ENCODE measurements at places on chromosomes 5 and 9.
A peak's percentile ranks its signal among the peaks of the same experiment; 100 is the strongest.

DNA sequence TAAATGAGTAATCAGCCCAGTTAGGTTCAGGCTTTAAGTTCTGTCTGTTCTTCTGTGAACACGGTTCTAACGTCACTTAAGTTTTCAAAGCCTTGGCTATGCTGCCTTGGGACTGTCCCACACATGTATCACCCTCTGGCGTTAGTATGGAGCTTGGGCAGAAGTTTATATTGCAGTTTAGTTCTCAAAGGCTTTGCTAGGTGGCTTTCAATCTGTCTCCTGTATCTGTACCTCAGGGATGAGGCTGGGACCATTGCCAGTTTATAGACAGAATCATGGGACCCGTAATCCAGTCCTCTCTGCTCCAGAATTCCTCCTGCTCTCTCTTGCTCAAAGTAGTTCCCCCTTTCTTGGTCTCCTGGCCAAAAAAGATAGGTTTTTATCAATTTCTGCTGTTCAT is 12.1 kb downstream of the C9orf40 start:
- DNase-seq: no peak

DNA sequence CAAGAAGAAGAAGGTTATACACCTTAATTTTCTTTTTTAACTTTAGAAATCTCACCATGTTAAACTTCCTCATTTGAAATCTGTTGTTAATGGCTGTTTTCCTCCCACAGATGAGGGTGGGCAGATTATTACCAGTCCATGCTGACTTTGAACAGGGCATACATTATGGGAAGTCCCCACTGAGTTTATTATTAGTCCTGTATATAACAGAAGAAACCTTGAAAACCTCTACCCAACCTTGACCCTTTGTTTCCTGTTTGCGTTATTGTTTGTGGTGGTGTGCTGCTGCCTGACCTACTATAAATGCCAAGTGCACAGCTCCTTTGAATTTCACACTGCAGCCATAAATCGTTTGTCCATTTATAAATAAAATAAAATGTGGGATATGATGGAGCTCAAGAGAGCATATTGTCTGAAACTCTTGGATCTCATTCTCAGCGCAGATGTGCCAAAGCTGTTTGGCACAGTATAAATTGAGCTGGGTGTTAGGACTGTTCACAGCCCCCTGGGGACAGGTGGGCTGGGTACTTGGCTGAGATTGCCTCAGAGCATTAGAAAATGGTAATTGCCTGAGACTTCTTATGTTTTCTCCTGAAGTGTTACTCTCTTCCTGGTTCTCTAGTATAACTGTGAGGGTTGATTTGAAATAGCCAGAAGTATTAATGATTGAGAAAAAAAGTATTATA is 139.6 kb downstream of the SPATA31D1 start:
- no peak for DNase-seq

- no peak for DNase-seq
Observed at GRCh38 chr9:119881898-119882297, 512.7 kb upstream of the BRINP1 start.

DNA sequence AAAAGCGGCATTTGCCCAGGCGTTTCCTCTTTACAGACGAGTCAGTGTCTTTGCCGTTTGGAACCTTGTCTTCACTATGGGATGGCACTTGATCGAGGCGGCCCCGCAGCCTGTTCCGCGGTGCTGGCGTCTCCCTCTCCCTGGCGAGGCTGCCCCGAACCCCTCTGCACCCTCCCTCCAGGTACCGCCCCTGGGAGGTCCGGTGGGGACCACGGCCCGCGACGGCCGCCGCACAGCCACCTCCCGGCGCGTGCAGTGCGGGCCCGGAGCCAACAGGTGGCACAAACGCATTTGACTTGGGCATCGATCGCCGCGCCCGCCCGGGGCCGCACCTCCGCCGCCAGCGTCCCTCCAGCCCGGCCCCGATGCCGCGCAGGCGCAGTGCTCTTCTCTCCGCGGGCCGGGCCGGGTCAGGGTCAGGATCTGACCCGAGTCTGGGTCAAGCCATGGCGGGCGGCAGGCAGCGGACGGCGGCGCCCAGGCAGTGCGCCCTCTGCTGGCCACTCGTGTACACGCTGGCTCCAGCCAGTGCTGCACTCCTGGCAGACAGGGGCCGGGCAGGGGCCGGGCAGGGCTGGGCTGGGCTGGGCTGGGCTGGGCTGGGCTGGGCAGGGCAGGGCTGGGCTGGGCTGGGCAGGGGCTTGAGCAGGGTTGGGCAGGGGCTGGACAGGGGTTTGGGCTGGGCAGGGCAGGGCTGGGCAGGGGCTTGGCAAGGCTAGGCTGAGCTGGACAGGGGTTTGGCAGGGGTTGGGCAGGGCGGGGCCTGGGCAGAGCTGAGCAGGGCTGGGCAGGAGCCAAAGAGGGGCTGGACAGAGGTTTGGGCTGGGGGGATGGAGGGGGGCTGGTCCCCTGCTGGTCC is 155.8 kb upstream of the IRX4 start:
- no peak for DNase-seq

- DNase-seq: no peak
Observed at GRCh38 chr5:162325143-162325727, 257.7 kb downstream of the GABRG2 start.

DNA sequence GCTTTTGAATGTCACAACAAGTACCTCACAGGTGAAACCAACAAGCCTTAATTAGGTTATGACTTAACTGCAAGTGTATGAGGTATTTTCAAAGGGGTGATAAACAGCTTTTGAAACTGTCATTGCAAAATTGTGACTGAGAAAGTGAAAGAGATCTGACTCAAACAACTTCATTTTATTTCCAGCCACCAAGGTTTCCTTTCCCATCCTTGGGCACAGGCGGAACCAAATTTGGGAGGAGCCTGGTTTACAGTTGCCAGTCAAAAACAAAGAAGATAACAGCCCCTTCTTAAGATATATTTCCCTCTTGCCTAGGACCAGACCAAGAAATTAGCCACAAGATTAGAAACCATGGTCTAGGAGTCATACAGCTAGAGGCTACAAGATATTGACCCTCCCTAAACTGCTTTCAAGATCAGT is 417.1 kb downstream of the CSNK1G3 start:
- no peak for DNase-seq

GRCh38 chr5:18992264-18992663 is 995.7 kb downstream of the CDH18 start:
- DNase-seq: no peak

GRCh38 chr5:54646356-54647101 is 129.0 kb downstream of the SNX18 start:
- peak; percentile 86 for DNase-seq

- DNase-seq: no peak
Observed at GRCh38 chr9:93198117-93198837, 14.3 kb downstream of the WNK2 start.

DNA sequence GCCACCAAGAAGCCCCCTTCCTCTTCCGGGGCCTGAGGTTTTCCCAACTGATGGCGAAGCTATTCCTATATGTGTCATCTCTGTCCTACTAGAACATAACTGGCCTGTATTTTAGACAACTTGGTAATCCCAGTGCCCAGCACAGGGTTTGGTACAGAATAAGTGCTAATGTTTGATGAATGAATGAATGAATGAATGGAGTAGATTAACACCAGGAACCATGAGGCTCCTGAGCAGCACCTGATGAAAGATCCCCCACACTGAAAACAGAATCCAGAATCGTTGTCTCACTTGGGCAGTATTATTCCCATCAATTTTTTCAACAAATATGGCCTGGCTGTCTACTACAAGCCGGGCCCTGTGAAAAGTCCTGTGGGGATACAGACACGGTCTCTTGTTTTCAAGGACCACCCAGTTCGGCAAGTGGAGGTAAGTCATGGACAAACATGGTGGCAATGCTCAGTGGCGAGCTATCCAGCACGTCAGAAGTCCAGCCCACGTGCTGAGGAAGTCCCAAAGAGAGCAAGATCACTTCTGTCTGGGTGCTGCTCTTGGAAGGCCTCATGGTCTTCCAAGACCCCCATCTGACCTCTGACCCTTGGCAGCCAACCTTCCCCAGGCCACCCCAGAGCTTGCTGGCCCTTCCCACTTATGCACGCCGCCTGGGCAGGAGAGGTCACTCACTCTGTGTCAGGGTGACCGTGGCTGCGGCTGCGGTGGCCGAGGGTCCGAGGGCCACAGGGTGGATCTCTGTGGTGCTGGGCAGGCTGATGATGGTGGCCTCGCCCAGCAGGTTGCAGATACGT is 1.0 kb downstream of the NAIF1 start:
- no peak for DNase-seq

DNA sequence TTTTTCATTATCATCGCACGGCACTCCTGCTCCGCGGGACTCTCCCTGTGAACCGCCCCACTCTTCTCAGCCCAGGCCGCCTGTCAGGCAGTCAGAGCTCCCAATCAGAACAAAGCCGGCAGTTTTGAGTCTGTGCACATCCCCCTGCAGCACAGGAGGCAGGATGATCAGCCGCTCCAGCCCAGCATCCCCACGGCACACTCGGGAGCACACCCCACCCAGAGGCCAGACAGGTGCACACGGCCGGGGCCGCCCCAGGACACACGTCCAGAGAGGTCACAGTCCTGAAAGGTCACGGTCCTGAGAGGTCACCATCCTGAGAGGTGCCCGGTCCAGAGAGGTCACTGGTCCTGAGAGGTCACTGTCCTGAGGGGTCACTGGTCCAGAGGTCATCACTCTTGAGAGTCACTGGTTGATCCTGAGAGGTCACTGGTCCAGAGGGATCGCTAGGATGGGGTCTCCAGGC is 8.4 kb downstream of the TPPP start:
- no peak for DNase-seq

GRCh38 chr9:79152306-79152705 is 419.5 kb upstream of the TLE4 start:
- no peak for DNase-seq

DNA sequence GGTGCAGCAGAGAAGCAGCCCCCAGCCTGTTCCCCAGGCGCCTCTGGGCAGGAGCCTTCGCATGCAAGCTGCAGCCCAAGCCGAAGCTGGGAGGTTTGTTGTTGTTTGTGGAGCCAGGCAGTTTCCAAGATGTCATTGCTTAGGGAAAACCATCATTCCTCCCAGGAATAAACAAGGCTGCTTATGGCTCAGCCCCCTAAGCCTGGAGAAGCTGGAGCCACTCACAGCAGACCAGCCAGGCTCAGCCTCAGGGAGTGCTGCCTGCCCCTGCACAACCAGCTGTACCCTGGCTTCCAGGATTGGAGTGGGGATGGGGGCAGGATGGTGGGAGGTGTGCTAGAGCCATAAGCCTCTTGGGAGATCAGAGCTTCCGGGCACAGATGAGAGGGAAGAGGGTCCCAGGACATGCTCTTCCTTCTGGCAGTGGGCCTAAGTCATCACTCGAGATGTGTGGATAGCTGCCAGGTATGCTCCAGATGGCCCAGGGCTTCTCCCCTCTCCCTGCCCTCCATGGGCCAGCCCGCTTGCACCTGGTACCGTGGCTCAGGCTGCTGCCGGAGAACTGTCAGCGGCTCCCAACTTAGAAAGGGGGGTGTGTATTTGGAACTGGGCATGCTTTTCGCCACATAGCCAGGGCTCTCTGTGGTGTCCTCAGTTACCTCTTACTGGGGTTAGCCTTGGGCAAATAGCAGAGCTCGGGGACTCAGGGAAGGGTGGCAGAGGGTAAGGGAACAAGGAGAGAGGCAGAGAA is 105.2 kb downstream of the RGS3 start:
- DNase-seq: no peak

DNA sequence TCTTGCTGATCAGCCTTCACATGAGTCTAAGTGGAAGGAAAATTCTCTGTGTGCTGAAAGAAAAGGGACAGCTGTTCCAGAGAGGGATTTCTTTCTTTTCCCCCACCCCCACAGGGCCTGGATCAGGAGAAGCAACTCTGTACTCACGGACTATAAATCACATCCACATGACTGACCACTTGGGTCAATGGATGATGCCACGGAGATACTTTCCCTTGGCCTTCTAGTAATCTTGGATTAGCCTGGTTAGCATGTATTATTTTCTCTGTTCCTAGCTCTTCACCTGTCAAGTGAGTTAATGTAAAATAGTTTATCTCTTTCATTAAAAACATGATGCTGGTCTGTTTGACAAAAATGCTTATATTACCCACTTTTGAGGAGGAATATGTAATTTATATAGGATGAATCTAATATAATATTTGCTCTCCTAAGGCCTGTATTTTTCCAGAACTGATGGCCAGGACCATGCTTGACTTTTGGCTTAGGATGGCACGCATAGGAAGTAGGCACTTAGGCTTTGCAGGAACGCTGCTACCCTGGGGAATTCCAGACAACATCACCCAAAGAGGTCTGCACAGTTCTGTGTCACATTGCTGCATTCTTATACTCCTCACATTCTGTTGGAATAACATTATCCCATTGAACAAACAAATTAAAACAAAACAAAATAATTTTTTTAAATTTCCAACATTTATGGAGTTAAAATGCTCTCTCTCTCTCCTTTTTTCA is 892.1 kb downstream of the TLE1 start:
- DNase-seq: no peak

GRCh38 chr5:28855626-28856025 is 1817.2 kb upstream of the CDH9 start:
- no peak for DNase-seq

DNA sequence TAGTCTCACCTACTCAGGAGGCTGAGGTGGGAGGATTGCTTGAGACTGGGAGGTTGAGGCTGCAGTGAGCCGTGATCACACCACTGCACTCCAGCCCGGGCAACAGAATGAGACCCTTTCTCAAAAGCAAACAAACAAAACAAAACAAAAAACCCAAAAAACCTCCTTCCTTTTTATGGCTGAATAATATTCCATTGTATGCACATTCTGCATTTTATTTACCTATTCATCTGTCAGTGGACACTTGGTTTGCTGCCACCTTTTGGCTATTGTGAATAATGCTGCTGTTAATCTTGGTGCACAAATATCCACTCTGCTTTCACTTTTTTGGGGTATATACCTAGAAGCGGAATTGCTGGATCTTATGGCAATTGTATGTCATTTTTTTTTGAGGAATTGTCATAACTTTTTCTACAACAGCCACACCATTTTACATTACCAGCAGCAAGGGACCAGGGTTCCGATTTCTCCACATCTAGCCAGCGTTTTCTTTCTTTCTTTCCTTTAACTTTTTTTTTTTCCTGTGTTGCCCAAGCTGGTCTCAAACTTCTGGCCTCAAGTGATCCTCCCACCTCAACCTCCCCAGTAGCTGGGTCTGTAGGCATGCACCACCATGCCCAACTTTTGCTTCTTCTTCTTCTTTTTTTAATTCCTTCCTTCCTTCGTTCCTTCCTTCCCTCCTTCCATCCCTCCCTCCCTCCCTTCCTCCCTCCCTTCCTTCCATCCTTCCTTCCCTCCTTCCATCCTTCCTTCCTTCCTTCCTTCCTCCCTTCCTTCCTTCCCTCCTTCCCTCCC is 30.6 kb downstream of the NKX2-5 start:
- peak; percentile 10 for DNase-seq

GRCh38 chr9:134571326-134571931 is 70.2 kb upstream of the COL5A1 start:
- DNase-seq: no peak

Data from fibroblast of the conjunctiva (primary cell).